LHCN-M2 (cell line): ENCODE measurements at places on chromosomes 7 and 10. TPM values are rescaled to one million over a fixed set of nuclear protein-coding genes. Genes with fewer than 3 reads are reported as not detected.

The AGR3 gene
- total RNA-seq: not detected in 2 replicates

The ADAM12 gene
- 16.6 and 21.2 TPM in 2 replicates for total RNA-seq

The TDRD1 gene
- 0.06 TPM in 1 of 2 replicates, not detected in the other for total RNA-seq

DNA sequence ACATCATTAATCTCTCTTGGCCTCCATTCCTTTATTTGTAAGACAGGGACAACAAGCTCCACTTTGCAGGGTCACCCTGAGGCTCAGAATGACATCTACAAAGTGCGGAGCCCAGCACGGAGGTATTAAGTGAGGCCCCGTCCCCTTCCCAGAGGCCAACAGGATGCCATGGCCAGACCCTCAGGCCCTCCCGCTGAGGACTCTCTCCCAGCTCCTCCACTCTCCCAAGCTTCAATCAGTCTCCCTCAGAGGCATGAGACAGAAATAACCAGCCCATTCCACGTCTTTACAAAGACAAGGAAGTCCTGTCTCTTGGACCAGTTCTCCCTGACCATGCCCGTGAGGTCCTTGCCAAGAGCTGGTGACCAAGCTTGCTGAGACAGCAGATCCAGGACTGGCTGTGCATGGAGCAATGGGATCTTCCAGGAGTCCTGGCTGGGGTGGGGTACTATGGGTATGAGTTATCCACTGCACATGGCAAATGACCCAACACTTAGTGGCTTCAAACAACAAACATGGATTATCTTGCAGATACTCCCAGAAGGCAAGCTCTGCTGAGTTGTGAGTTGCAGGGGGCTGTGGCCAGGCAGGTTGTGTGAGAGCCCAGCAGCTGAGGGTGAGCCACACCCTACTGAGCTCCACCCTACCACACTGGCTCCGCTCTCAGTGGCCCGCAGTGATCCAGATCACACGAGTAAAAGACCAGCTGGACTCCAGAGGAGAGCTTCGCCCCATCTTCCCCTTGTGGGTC lies 4.3 kb upstream of the PPIF start:
- DNase-seq: no peak

DNA sequence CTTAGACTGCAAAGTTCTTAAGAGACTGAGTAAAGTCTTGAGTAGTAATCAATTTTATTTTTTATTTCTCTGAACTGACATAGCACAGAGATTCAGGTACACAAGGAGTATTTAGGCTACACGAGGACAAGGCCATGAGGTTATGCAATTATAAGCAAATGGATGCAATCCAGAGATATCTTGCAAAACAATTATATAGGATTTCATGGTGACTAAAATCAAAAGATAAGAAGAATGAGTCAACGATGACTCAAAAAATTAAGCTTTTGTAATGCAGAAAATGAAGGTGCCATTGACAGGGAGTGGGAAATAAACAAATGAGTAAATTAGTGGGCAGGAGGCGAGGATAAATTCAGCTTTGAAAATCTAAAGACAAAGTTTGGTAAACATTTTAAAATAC lies 66.7 kb upstream of the MYO3A start:
- DNase-seq: no peak

GRCh38 chr10:132232023-132232951 lies 45.5 kb downstream of the DPYSL4 start:
- peak; percentile 5 for DNase-seq

DNA sequence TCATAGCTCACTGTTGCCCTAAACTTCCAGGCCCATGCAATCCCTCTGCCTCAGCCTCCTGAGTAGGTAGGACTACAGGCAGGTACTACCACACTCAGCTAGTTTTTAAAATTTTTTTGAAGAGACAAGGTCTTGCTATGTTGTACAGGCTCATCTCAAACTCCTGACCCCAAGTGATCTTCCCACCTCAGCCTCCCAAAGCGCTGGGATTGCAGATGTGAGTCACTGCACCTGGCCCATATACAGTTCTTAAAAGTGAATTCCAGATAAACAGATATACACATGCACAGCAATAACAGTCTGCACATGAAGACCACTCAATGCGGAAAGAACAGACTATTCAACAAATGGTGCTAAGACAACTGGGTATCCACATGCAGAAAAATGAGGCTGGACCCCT lies 67.8 kb downstream of the SRPK2 start:
- no peak for DNase-seq
